ENCODE measurements at places on chromosomes 6 and 20.

- peak; percentile 27 for DNase-seq
Observed at GRCh38 chr6:89281779-89282246, 33.3 kb downstream of the GABRR2 start.

GRCh38 chr20:21516861-21517565 lies 3.1 kb upstream of the NKX2-2 start:
- no peak for DNase-seq

DNA sequence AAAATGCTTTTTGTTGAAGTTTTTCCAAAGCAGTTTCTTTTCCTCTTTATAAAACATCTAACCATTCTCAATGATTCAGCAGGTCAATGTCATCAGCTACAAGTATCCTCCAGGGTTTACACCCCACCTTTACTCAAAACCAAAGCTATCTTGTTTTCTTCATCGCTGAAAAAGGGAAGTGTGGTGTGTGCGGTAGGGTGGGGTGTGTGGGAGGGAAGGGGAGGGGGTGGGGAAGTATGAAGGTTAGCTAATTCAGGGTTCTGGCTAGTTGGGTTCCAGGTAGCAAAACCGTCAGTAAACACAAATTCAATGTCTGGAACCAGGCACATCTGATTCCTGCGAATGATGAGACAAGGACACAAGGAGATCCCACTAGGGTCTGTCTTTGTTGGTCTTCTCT lies 189.6 kb downstream of the GJA10 start:
- no peak for DNase-seq

DNA sequence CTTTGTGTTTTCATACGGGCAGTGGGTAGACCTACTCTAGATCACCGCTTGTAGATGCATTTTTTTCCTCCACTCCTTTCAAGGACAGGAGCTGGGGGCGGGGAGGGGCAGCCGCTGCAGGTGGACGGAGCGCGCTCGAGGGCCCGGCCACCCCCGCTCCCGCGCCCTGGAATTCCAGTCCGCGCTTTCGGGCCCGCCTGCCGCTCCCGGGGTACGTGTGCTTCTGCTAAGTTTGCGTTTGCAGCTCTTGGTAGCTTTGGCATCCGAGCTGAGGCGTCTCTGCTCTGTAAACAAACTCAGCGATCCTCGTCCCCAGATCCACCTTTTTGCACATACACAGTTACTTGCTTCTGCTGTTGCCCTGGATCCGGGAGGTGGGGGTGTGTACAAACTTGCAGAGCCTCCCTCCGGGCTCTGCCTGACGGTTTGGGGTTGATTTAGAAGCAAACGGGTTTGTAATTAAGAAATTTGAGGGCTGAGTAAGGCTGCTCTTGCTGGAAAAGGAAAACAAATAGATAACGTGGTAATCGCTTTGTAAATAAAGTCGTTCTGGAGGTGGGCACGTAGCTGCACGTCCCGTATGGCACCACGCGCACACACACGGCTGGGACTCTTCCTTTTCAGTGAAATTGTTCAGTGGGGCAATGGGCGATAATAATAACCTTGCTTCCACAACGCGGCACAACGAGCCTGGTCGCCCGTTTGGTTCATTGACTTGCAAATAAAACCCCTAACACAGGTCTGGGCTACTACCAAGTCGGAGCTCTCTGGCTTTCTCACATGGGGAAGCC lies 973 bp upstream of the CITED2 start:
- peak; percentile 99 for DNase-seq

DNA sequence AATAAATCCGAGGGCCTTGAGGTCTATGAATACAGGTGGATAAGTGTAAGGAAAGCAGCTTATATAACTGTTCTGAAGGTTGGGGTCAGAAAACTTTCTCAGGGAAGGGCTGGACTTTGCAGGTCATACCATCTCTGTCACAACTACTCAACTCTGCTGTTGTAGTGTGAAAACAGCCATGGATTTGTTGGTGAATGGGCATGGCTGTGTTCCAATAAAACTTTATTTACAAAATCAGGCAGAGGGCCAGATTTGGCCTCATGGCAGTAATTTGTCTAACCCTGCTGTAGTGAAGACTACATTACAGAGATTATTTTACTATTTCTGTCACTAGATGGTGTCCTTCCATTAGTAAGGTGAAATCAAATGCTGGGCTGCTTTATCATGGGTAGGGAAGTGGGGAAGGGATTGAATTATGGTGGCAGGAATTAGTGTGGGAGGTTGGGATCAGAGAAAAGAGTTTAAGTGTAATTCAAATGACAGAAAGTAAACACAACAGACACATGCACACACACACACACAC lies 409.6 kb upstream of the CHD6 start:
- DNase-seq, result peak; percentile 1

- no peak for DNase-seq
Observed at GRCh38 chr20:11261533-11262000, 587.8 kb upstream of the JAG1 start.

DNA sequence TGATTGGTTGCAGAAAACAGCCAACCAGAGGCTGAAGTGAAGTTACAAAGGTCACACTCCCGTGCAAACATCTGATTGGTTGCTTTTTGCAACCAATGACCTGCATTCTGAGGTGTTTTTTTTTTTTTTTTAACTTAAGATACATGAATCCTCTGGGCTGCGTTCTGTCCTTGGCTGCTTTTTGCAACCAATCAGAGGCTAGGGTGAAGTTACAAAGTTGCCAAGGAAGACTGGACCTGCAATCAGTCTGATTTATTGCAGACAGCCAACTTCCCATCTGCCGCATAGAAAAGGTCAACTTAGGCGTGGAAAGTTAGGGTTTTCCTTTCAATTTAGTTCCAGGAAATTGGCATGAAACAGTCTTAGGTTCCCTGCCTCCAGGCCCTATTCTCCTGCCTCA lies 292.9 kb downstream of the PLCB1 start:
- DNase-seq, result no peak

DNA sequence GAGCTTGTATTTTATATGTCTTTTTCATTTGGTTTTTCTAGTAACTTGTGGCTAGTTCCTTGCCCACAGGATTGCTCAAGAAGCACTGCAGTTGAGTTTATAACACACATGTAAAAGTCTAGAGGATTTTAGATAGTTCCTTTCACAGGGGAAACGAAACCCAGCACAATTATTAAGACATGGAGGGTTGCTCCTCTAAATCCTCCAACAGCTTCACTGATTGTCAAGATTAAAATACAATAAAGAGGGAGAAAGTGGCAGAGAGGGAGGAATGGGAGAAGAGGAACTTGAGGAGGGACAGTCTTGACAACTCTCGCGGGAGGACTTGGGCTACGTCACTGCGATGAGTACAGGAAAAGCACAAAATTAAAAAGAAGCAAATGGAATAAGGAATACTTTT lies 9.7 kb upstream of the TBC1D7 start:
- no peak for DNase-seq

DNA sequence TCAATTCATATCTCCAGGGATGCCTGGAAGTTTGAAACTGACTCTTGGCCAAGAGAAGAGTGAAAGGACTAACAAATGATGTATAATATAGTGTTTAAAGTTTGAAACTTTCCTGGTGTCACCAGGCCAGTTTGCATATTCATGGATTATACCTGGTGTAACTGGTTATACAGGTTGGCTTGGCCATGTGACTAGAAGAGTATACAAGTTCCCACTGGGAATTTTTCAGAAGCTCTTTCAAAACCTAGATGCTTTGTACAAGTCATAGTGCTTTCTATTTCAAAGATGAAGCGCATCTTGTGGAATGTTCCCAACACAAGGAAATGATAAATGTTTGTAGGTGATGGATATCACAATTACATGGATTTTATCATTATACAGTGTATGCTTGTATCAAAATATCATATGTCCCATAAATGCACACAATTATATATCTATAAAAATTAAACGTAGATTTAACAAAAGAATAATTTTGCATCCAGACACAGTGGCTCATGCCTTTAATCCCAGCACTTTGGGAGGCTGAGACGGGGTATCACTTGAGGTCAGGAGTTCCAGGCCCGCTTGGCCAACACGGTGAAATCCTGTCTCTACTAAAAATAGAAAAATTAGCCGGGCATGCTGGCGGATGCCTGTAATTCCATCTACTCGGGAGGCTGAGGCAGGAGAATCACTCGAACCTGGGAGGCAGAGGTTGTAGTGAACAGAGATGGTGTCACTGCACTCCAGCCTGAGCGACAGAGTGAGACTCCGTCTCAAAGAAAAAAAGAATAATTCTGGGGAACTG lies 1420.2 kb downstream of the GRIK2 start:
- DNase-seq, result no peak

- no peak for DNase-seq
Observed at GRCh38 chr6:5435449-5435848, 174.1 kb downstream of the FARS2 start.

DNA sequence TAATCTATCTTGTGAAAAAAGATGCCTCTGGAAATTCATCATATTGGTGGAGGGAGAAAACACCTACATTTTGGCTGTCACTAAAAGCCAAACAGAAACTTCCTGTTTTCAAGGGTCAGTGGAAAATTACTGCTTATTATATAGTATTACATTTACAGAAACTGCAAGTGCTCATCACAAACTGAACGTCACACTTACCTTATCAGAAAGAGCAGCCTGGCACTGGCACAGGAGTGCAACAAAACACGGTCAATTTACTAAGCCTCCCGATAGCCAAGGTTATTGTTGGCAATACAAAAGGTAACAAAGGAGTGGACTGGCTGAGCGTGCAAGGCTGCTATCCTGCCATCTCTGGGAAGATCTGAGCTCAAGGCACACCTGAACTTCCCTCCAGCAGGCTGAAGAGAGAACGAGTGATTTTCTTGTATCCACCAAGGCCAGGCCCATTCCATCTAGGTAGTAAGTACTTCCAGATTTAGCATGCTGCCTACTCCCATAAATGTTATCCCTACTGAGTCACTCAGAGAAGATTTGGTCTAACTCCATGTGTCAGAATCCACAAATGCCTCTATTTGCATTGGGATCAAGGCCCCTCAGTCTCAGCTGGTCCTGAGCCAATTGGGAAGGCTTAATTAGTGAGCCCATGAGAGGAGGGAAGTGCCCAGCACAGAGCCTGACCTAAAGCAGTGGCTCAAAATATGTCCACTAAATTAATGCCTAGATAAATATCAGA lies 399.8 kb downstream of the BTBD9 start:
- DNase-seq, result no peak

DNA sequence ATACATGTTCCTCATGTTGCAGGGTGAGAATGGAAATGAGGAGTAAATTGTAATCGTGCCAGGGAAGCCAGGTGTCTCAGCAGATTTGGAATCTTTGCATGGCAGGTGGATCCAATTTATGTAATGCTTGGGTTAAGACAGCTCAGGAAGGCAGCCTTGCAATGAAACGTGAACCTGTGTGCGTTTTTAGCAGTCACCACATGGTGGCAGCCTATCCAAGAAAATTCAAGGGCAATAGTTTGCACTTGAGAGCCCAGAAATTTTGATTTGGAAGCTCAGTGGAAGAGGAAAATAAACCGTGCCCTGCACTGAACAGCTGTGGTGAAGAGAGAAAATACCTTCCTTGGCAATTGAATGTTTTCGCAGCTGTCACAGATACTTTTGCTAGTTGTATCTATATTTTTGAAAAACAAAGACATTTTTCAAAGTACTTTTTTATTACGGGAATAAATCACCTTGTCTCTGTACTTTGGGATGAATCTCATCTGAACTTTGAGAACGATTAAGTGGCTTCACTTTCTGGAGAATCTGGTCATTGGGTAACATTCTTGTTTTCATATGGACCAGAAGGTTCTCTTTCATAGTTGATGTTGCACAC lies 26.5 kb downstream of the MTHFD1L start:
- peak; percentile 99 for DNase-seq

DNA sequence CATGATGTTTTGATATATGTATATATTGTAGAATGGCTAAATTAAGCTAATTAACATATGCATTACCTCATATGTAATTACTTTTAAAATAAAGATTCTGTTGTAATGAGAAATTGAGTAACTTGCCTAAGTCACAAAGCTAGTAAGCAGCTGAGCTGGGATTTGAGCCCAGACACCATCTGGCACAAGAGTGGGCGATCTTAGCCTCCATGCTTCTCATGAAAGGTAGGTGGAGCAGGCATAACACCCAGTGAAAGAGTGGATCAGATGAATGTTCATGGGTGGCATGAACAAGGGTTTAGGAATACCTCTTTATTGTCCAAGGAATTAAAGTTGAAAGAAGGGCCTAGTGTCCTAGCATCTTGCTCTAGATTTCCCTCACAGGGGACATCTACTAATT lies 365.4 kb downstream of the TFAP2B start:
- no peak for DNase-seq

DNA sequence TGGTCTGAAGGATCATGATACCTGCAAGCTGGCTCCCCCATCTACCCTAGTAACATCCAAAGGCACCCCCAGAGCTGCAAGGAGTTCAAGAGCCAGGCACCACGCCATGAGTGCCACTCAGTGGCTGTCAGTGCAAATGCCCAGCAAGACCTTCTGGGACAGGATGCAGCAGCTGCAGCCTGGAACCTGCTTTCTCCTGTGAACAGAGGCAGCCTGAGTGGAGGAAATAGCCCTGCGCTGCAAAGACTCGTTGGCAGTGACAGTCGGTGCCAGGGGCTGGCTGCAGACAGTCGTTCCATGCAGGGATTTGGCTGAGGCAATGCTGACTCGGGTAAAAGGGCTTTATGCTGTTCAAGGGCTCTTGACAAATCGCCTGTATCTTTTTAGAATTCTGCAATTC lies 15.7 kb upstream of the SSTR4 start:
- peak; percentile 59 for DNase-seq

GRCh38 chr20:20010639-20011500 lies 6.3 kb upstream of the NAA20 start:
- DNase-seq, result peak; percentile 84

DNA sequence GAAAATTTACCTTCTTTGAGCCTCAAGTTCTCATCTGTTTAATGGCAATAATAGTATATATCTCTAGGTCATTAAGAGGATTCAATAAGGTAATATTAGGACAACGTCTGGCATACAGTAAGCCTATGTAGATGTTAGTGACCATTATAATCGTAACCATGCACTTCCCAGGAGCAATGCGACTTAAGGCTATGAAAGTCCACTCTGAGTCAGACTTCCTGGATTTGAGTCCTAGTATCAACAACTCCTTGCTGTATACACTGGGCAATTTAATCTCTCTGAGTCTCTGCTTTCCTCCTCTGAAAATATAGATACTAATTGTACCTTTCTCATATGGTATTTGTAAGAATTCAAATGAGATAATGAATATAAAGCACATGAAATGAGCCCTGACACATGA lies 168.1 kb upstream of the HDDC2 start:
- no peak for DNase-seq

- DNase-seq, result no peak
Observed at GRCh38 chr6:111031151-111031550, 49.3 kb downstream of the RPF2 start.

GRCh38 chr6:34630040-34630439 lies 66.5 kb downstream of the ILRUN start:
- DNase-seq, result no peak

DNA sequence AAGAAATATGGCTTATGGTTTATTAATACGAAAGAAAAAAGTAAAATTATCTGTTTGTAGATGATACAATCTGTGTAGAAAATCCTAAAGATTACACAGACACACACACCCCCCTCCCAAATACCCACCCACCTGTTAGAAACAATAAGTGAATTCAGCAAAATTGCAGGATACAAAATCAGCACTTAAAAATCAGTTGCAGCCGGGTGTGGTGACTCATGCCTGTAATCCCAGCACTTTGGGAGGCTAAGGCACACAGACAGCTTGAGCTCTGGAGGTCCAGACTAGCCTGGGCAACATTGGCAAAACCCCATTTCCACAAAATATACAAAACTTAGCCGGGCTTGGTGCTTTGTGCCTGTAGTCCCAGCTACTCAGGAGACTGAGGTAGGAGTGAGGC lies 42.3 kb downstream of the NINL start:
- DNase-seq, result no peak

GRCh38 chr20:24723186-24723585 lies 225.9 kb upstream of the CST7 start:
- no peak for DNase-seq
